T-helper 2 cell (primary cell): ENCODE measurements at places on chromosomes 6 and 20.

- no peak for DNase-seq
Observed at GRCh38 chr6:157652601-157653363, 170.3 kb upstream of the SNX9 start.

DNA sequence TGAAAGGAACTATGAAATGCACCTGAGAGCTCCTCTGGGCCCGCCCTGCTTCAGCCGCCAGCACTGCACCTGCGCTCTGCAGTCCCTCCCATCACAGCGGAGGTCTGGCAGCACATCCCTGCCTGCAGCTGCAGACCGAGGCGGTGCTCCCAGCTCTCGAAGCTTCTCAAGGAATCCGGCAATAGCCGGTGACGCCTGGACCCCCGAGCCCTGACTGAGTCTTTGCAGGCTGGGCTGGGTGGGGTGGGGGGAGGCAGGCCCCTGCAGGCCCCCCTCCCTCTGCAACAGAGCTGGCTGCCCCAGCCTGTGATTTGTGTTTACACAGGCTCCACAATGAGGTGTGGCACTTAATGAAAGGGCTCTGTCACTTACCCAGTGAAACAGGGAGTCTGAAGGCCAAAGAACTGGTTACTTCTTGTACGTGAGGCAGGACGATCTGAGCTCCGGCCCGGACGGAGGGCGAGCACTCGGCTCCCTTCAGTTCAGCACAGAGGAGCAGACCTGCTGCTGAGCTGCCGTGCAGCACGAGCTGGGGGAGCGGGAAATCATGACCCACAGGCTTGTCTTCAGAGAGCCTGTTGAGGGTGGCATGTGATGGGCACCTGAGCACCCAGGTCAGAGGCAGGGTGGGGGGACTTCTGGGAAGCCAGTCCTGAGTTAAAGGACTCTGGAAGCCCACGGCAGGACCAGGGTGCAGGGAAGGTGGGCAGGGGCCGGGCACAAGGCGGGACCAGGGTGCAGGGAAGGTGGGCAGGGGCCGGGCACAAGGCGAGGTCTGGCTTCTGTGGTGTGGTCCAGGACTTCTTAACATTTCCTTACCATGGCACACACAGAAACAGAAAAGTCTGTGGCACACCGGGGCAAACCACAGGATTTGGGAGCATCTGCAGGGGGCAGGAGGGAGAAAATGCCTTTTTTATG lies 192.3 kb upstream of the THBS2 start:
- no peak for DNase-seq

DNA sequence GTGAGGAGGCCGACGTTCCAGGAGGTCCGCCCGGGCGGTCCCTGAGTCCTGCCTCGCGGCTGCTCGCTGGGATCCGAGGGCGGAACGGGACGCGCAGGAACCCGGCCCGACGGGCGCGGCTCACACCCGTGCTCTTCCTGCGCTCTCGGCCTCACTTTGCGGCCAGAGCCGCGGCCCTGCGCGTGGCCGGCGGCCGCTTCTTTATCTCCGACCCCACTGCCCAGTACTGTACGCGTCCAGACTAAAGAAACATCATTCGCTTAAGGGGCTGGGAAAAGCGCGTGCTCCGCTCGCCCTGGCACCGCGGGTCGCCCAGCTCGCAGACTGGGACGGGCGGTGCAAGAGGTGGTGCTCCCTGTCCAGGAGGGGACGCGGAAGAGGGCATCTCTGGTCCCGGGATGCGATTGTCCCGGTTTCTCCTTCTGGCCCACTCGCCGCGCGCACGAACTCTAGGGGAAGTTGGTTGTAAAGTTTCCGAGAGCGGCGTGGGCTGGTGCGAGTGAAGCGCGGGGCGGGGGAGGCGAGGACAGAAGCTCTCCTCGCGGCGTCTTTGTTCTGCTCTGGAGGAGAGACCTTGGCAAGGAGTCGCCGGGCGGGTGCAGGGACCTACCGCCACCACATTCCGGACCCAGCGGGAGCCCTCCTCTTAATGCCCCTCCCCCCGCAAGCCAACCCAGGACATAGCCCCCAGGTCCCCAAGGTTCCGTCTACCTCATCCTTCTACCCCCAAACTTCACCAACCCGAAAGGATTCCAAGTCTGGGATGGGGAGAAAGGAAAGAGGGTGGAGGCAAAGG lies 71.0 kb downstream of the SOX4 start:
- no peak for DNase-seq

DNA sequence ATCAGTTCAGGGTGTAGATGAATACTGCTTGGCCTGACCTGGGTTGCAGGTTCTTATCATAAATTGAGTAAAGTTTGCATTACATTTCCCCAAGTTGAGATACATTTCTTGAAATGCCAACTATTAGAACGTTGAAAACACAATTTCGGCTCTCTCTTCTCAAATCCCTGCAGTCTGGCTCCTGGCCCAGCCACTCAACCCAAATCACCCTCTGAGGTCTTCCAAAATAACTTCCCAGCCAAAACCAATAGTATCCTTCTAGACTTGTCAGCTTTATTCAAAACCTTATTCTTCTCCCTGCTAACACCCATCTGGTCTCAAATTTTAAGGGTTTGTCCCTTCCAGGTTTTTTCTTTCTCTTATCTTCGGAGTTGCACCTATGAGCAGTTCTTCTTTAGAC lies 263.6 kb downstream of the EYA4 start:
- no peak for DNase-seq

DNA sequence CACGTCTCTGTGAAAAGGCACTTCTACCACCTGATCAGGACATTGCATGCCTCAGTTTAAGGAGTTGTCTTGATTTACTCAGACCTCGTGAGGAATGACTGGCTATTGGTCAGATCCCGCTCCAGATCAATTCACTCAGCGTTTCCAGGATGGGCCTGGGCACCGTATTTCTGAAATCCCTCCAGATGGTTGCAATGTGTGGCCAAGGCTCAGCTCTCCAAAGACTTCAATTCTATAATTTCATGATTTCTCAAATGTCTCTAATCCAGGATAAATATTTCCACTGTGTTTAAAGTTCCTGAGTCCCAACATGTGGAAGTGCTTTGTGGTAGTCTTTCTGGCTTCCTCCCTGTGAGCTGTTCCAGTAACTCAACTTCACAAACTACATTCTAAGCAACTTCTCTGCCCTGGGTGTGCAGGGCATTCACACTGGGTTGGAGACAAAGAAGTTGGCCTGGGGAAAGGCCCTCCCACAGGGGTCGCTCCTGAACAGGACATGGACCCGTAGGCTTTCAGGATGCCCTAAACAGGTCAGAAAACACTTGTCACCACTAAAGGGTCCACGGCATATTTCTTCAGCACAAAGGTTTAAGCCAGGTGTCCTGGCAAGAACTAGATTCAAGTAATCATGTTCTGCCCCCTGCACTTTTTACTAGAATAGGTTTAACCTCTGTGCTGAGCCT lies 212.1 kb downstream of the WDR27 start:
- no peak for DNase-seq

DNA sequence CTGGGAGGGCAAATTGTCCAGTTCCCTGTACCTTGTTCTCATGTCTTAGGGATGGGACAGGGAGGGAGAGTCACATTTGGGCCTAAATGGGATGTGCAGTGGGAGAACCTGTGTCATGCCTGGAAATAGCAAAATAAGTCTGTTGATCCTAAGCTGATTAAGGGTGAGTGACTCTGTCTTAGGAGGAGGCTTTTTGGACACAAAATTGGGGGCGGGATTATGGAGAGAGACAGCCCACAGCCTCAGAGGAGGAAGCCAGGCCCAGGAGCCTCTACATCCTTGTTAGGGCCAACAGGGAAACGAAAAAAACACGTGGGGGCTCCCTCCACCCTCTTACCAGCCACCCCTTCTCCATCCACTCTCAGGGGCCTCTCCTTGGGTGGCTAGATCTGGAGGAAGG lies 2.2 kb downstream of the KCNB1 start:
- DNase-seq: no peak

DNA sequence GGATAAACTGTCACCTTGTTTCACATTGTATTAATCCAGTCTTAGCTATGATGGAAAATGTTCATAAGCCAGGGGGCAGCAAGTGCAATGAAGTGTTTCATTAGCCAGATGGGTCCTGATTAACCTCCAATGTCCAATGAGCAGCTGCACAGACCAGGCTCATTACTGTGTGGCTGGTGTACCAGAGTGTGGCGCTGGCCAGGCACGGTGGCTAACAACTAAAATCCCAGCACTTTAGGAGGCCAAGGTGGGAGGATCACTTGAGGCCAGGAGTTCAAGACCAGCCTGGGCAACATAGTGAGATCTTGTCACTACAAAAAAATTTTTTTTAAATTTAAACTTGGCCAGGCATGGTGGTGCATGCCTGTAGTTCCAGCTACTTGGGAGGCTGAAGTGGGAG lies 201.7 kb upstream of the FOXQ1 start:
- DNase-seq: no peak

GRCh38 chr6:167795321-167795811 lies 31.3 kb upstream of the AFDN start:
- no peak for DNase-seq
